ENCODE measurements at places on chromosomes 16 and 17. TPM values are rescaled to one million over a fixed set of nuclear protein-coding genes. Genes with fewer than 3 reads are reported as not detected.

DNA sequence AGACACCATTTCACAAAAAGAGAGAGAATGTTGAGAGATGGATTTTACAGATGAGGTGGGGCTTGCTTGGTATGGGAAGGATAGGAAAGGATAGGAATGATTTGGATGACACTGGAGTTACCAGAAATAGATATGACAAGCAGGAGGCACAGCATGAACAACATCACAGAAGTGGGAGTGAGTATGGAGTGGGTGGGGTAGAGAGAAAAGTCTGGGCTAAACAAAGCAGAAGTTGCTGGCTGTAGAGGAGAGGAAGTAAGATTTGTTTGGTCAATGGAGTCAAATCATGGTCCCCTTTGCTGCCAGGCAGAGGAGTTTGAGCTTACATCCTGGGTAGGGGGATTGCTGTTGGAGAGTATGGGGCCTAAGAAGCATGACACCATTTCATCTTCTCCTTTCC lies 101.7 kb downstream of the VAT1L start:
- DNase-seq = no peak

- no peak for DNase-seq
These were observed 27.6 kb upstream of the KPNB1 start for GRCh38 chr17:47622180-47622549.

SALL1 gene
- 0.90 TPM for total RNA-seq

DNA sequence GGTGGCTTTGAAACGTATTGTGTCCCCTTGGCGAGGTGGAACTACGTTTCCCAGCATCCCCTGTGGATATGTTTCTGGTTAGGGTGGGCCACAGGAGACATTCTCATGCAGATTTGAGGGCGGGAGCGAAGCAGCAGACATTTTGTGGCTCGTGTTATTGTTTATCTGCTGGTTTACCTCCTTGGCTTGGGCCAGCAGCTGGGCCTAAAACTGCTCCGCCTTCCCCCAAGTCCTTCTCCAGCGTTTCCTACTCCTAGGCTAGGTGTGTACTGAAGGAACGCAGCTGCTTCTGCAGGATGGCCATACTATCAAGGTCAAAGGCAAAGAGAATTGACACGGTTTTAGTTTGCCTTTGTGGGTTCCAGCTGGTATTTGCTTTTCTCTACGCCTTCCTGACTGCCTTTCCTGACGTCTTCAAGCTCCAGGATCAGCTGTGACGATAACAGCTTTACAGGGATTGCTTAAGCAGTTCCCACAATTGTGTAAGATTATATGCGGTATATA lies 17.2 kb upstream of the WSB1 start:
- DNase-seq = peak; percentile 65

DNA sequence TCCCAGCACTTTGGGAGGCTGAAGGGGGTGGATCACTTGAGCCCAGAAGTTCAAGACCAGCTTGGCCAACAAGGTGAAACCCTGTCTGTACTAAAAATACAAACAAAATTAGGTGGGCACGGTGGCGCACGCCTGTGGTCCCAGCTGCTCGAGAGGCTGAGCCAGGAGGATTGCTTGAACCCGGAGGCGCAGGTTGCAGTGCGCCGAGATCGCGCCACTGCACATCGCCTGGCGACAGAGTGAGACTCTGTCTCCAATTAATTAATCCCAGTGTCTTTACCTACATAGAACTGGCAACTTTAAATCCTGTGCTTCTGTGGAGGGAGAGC lies 1.5 kb upstream of the ELOB start:
- no peak for DNase-seq

- no peak for DNase-seq
These were observed 27.3 kb downstream of the CIBAR2 start for GRCh38 chr16:85084841-85085510.

DNA sequence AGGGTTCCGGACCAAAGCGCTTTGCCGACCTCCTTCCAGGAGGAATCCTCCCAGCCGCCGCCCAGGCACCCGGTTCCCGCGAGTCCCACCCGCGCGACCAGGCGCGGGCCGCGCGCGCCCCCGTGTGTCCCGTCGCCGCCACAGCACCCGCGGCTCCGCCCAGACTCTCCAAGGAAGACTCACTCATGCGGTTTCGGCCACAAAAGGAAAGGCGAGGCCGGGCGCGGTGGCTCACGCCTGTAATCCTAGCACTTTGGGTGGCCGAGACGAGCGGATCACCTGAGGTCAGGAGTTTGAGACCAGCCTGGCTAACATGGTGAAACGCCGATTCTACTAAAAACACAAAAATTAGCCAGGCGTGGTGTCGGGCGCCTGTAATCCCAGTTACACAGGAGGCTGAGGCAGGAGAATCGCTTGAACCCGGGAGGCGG lies 3.5 kb upstream of the PKMYT1 start:
- DNase-seq = peak; percentile 69

DNA sequence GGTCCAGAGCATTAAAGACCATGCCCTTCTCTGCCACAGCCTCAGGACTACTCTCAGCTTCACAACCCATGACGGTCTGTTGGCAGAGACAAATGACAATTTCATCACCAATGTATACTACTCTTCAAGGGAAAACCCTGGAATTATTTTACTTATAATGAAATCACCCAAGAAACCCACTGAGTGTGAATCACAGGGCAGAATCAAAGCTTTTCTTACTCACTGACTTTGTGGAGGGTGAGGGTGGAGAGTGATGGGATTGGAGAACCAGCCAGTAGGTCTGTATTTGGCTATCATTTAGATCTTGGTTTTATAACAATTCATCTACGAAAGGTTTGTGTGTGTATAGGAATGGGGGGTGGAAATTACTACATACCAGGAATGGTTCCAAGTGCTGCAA lies 442.6 kb downstream of the SHISA9 start:
- no peak for DNase-seq

GRCh38 chr17:3501344-3501743 lies 25.5 kb downstream of the ASPA start:
- no peak for DNase-seq

ITGA3 gene
- total RNA-seq = 78.0 TPM

GRCh38 chr16:14489460-14489859 lies 140.6 kb downstream of the PARN start:
- peak; percentile 15 for DNase-seq

DNA sequence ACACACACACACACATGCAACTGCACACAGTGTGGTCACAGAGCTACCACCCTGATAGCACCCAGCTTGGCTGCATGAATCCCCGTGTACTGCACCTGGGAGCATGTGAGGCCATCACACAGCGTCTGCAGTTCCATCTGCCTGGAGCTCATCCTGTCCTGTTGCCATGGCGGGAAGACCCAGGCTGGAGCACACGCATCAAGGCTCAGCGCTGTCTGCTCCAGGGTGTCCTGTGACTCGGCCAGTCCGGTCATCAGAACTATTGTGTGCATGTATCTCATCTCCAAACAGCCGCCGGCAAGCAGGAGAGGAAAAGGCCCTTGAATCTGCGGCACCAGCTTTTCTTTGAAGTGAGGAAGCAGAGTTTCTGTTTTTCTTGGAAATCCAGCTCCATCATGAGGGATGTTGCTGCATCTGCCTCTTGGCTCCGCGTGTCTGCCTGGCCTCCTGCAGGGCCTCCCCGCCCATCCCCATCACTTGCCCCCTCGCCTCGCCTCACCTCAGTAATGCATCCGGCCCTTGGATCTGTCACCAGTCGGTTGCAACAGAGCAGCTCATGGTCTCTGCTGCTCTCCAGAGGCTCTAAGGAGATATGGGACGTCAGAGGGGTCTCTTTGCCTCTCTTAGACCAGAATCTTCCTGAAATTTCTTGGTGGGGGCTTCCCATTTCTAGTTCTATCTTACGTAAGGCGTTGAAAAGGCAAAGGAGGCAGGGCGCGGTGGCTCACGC lies 23.7 kb downstream of the CACNG4 start:
- no peak for DNase-seq

GABARAP gene
- 77.8 TPM for total RNA-seq
